Chondrocyte (in vitro differentiated cells): ENCODE measurements at places on chromosomes 7 and 10.

- no peak for DNase-seq
These were observed 68.1 kb downstream of the CALN1 start for GRCh38 chr7:72343991-72344390.

DNA sequence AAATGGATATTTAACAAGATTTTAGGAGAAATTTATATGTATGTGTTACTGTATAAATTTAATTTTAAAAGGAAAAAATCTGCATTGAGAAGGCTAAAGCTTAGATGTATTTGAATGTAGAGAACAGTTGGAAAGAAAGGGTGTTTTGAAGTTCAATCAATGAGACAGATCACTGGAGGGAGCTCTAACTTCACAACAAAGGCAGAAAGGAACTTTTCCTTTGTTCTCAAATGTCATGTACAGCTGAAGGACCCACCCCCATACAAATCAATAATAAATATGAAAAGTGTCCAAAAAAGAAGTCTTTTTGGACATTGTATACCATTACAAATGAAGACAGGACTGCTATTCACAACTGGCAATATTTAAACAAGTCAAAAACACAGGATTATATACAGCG lies 403.4 kb downstream of the DNAJB9 start:
- DNase-seq = no peak

DNA sequence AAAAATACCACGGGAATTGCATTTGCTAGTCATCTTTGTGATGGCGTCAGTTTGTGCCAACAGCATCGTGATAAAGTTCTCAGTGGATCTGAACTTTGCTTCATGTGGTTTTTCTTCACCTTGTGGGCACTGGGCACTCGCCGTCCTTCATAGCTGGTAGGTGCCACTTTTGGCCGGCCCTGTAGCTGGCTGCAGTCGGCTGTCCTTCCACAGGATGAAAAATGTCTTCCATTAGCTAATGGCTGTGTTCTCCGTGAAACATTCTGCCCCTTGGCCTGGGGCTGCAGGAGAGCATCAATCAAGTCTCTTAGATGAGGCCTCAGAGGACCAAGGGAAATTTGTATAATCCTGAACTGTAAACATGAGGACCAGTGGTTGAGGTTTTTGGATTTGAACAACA lies 145.3 kb downstream of the DYNC1I1 start:
- DNase-seq = no peak

DNA sequence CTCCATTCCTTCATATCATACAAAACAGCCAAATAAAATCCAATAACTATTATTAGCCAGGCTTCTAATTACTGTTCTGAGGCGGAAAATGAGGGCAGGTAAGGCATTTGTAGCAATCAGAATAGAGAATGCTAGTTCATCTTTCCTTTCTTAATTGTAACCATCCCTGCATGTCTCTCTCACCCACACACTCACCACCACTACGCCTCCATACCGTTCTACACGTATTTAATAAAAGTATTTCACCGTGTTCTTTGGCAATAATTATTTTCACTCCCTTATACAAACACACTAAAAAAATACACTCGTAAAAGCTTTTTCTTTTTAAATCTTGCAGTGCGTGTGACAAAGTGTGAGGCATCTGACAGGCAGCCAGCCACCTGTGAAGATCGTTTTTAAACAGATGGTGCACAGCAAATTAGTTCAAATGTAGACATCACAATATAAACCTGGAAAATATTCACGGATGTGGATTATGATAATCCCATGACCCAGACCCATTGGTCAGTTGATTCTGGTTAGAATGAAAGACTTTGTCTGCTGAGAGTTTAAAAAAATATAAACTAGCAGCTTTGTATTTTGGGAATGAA lies 653.6 kb downstream of the REEP3 start:
- DNase-seq = no peak

DNA sequence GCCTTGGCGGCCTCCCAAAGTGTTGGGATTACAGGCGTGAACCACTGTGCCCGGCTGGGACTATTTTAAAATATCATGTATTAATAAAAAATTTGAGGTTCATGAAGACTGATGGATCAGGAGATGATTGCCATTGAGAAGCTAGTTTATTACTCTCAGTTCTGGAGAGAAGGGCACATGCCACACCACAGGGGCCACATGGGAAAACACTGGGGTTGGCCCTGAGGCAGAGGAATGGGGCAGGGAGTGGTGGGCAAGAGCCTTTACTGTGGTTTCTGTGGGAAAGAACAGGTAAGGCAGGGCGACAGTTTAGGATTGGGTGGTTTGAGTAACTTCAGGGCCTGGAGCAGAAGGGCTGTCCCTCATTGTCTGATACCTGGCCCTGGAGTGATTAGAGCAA lies 6.8 kb upstream of the TBRG4 start:
- DNase-seq = no peak

- no peak for DNase-seq
These were observed 155.7 kb upstream of the HGF start for GRCh38 chr7:81925530-81925929.

- DNase-seq = no peak
These were observed 91.5 kb upstream of the PDE1C start for GRCh38 chr7:32161708-32162107.

GRCh38 chr10:6234371-6234770 lies 31.6 kb downstream of the PFKFB3 start:
- DNase-seq = peak; percentile 79

DNA sequence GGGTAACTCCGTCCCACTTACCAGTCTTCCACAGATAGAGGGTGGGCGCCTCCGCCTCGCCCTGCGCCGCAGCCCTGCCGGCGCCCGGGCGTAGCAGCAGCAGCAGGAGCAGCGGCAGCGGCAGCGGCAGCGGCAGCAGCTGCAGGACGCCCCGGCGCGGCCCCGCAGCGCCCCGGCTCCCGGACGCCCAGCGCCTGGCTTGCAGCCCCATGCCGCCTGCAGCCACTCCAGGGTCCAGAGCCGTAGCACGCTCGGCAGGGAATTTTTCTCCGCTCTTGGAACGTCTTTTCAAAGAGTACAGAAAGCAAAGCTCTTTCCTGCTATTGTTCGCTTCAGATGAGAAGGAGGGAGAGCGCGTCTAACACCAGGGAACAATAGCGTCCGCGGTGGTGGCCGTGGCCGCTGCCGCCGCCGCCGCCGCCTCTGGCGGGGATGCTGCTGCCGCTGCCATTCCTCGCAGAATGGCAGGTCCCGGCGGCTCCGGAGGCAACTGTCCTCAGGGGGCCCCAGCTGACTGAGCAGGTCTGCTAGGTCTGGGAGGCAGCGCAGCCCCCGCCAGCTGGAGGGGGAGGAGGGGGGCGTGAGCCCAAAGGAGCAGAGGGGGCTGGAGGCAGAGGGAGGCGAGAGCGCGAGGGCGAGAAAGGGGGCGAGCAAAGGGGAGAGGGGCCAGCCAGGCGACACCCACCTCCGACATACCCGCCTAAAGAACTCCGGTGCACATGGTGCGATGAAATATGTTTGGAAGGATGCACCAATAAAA lies at the start of gene THSD7A:
TSS of gene THSD7A (minus strand) at position 463 of the 760 bp plus-strand sequence. CDS start at position 211, 252 bp downstream.
- DNase-seq = peak; percentile 67

- no peak for DNase-seq
These were observed 142.1 kb downstream of the PHTF2 start for GRCh38 chr7:77940647-77941046.

GRCh38 chr10:31101123-31101522 lies 69.5 kb upstream of the ZNF438 start:
- no peak for DNase-seq

DNA sequence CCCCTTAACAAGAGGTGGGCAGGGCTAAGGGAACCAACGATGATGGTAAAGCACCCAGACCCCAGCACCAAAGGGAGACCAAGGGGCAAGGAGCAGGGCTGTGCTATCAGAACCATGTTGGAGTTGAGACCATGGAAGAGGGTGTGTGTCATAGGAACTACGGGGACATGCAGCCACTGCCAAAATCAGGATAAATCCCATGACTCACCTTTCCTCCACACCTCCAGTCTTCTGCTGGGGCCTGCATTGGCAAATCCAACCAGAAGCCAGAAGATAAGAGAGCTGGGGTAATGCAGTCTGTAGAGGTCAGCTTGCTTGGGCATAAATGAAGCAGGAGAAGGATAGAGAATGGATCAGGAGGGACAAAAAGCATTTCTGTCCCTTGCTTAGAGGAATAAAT lies 42.7 kb upstream of the SMARCD3 start:
- DNase-seq = no peak

DNA sequence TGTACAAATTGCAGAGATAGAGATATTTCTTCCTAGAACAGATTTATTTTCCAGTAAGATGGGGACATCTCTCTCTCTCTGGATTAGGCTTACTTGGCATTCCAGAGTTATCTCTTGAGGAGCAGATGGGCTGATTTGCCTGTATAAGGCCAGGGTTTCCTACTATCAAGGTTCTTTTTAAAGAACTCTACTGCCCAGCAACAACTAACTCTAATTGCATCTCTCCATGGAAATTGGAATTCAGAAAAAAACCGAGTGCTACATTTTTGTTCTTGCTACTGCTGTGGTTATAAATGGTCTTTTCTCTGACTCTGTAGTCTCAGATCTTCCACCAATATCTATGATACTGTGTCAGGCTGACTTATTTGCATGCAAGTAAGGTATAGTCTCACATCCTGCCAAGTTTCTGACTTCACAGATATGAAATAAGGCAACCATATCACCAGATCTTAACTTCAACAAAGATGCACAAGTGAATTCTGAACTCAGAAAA lies 161.1 kb downstream of the CRPPA start:
- no peak for DNase-seq

DNA sequence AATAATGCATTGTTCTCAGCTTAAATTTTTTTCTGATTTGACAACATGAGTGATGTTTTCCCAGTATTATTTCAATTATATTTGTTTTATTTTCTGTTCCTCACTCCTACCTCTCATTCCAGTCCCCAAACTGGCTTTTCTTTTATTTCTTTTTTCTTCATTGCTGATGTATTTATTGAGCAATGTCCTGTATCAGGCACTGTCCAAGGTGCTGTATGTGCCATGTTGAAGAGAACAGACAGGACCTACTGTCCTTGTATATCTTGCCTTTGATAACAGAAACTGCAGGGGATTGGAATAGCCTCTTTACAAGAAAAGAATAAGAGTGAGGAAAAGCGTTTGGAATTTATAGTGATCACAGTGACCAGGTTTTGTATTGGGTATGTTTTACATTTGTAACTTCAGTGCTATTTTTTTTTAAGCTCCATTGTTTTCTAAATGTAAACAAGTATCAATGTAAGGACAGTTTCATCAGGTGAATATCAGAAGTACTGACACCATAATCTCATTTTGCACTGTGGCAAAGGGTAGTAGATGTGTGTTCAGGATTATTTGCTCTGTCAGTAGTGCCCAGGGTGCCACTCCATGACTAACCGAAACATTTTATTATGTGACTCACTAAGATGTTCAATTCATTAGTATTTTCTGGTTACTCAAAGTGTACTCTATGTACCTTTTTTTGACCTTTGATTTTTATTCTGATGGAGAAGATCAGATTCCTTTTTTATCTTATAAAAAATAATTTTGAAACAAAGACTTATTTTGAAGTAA lies 15.6 kb upstream of the CLDN12 start:
- DNase-seq = no peak

DNA sequence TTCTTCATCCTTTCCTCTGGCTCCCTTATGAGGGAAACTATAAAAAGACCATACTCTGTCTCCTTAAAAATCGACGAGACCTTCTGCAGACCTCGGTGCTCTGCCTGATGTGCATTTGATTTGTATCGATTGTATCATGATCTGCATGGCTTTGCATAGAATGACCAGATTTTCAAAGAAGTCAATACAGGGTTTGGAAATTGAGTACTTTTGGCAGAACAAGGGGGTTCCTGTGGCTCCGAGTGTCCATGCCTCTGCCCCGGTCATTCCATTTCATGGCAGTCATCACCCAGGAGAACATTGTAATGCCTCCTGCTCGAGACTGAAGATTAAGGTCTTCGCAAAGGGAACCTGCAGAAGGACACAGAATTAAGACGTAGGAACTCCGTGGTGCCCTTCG lies 685 bp downstream of the CASP2 start:
- DNase-seq = no peak

GRCh38 chr7:151110941-151111645 lies 24.8 kb downstream of the AGAP3 start:
- no peak for DNase-seq

- no peak for DNase-seq
These were observed 202.7 kb downstream of the FAM107B start for GRCh38 chr10:14571866-14572507.

- DNase-seq = no peak
These were observed 181.2 kb downstream of the LRRN3 start for GRCh38 chr7:111272092-111272491.

GRCh38 chr10:1613511-1613910 lies 123.8 kb downstream of the ADARB2 start:
- no peak for DNase-seq

- DNase-seq = no peak
These were observed 183.7 kb upstream of the ANK3 start for GRCh38 chr10:60573336-60573735.

DNA sequence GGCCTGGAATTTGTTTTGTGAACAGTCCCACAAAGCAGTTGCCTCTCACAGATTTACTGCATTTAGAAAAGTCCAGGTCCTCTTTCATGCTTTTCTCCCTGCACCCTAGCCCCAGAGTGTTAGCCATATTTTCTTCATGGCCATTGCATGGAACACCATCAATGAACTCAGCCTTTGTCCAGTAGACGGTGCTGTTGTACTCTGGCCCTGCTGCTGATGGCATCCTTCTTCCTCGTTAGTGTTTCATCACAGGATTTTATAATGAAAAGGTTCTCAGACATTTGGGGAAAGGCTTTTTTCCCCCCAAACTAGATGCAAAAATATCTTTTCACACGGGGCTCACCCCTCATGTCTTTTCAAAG lies 93.0 kb upstream of the SLC25A13 start:
- no peak for DNase-seq

DNA sequence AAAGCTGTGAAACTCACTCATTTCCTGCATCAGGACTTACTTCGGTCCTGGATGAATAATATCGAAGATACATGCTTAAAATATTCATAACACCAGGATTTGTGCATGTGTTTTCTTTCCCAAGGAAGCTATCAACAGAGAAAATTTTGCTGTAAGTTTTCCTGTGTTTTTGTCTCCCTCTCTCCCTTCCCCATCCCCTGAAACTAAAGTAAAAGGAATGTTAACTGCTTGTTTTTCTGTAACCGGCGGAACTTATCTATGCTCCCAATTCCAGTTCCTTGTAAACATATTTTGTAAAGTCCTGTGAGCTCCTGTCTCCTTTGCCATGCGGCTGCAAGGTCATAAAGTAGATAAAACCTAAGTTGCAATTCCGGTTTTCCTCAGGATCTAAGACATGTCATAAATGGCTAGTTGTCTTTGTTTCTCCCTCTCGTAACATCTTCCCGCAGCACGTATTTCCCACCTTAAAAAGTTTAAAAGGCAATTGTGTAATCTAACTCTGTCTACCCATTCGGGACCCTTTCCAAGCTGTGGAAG lies 79.0 kb upstream of the POM121L12 start:
- DNase-seq = no peak

DNA sequence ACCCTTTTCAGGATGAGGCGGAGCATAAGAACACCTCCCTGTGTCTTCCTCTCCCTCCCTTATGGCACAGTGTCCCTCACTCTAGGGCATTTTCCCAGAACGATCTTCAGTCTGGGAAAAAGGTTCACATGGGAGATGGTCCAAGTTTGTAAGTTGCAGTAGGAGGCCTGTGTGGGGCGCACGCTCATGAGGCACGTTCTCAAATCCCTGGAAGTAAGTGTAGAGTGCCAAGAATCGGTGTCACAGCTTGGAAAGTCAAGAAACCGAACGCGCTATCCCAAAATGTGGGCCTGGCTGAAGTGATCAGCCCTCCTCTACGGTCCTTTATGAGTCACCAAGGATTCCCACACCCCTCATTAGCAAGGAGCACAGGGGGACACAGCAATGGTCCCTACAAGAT lies 23.9 kb upstream of the SMARCD3 start:
- no peak for DNase-seq
